ENCODE measurements at places on chromosomes 12 and 14.

DNA sequence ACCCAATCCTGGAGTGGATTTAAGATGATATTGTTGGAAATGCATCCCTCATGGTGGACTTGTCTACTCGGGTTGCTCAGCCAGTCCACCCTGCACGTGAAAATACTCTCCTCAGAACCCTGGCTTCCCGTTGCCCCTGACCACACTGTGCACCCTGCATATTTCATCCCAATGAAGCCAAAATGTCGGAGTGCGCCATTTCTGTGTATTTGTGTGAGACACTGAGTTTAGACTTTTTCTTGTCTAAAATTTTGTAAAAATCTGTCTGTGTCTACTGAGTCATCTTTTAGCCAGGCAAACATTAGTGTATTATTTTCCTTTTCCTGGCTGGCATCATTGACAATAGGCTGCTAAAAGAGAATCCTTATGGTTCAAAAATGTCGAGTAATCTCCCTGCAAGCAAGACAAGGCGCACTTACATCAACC is 485 bp upstream of the PNMA1 start:
- no peak for DNase-seq

DNA sequence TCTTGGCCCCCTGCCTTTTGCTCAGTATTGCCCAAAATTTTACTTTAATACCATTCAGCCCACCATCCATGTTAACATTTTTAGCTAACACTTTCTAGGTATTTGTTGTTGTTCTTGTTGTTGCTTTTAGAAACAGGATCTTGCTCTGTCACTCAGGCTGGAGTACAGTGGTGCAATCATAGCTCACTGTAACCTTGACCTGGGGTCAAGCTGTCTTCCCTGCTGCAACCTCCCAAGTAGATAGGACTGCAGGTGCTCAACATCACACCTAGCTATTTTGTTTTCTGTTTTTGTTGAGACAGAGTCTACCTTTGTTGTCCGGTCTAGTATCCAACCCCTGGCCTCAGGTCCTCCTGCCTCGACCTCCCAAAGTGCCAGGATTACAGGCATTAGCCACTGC is 4.0 kb downstream of the MIPOL1 start:
- no peak for DNase-seq

DNA sequence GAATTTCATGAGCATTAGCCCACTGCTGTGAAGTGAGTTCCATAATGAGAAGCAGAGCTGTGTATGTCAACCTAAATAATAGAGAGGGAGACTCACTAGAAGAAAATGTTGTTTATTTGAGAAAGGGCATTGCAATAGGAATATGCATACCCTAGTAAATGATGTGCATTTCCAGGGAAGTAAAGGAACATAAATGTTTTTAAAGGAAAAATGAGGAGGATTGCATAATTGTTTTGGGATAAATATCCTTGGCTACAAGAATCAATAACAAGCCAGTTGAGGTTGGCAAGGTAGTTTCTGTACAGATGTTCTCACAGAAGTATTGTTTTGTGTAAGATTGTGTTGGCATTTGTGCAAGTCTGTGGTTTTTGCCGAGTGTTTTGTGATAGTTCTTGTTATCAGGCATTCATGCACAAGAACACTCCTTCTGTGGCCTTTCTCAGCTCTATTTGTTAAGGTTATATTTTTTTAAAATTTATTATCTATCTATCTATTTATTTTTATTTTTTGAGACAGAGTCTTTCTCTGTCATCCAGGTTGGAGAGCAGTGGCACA is 47.1 kb downstream of the EMP1 start:
- DNase-seq = no peak

- DNase-seq = no peak
Measured at GRCh38 chr14:53247596-53248370, 94.7 kb upstream of the DDHD1 start.

GRCh38 chr14:91344096-91344495 is 73.5 kb downstream of the CCDC88C start:
- DNase-seq = no peak

- no peak for DNase-seq
Measured at GRCh38 chr12:86634456-86635410, 378.5 kb upstream of the MGAT4C start.

DNA sequence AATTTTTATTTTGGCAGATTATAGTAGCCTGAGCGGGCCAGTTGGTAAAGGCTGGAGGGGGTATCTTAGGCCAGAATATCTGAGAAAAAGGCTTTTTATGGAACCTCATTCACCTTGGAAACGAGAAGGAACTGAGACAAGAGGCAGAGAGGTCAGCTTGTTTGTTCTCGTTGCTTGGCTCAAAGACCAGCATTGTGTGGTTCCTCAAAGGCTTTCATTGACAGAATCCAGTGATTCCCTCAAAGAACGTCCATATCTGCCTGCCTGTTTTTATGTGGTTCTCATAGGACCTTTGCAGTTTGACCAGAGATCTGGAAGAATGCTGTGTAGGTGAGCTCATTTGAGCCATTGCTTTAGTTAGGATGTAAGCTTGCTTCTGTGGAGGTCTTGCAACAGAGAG is 117.3 kb downstream of the CFAP54 start:
- DNase-seq = no peak

- DNase-seq = no peak
Measured at GRCh38 chr14:78902010-78902623, 731.9 kb downstream of the NRXN3 start.

DNA sequence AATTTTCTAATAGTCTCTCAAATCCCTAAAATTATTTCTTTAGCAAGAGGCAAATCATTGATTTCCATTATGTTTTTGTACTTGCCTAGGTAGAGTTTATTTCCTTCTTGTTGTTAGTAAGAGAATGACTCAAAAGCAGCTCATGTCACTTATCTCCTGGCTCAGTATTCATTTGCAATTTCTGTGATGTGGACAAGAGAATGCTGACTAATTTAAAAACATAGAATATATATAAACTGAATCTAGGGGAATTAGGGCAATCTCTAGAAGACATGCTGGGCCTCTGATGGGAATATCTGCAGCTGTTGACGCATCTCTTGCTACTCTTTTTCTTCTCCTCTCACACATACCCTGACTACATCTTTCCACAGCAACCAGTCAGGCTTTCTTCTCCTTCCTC is 130.8 kb upstream of the PRKD1 start:
- DNase-seq = no peak

- no peak for DNase-seq
Measured at GRCh38 chr12:121810234-121810817, 6.5 kb downstream of the SETD1B start.

DNA sequence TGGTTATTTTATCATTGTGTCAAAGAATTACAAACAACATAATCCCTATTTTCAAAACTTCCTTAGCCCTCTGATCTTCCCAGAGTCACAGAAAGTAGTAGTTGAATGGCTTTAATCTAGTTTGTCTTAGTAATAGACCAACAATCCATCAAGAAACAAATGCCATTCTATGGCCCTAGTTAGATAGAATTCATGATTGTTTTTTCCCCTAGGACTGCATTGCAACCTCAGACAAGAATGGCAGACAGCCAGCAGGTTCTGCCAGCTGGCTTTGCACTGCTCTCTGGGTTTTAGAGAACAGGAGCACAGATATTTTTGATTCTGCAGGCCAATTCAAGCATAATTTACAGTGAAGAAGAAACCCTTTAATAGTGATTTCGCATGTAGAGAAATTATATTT is 33.8 kb downstream of the SYT1 start:
- DNase-seq = no peak

- DNase-seq = peak; percentile 59
Measured at GRCh38 chr12:11486623-11487444, 91.5 kb upstream of the PRB2 start.

GRCh38 chr12:23687947-23688346 is 261.5 kb downstream of the SOX5 start:
- no peak for DNase-seq

DNA sequence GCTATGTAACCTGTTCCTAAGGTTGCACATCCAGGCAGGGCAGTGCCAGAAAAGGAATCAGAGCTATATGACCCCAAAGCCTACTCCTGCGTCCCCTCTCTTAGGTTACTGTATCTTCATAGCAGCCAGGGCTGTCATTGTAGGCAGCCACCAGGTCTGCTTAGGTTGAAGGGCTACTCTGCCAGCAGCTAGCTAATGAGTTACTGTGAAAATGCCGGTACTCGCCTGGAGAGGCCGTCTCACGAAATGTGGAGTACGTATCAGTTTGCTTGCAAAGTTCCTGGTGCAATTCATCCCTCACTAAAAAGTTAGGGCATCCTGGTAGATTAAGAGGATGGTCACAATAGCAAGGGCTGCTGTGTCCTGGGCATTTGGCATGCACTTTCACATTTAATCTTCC is 50.9 kb downstream of the RPH3A start:
- no peak for DNase-seq
